ENCODE measurements at places on chromosomes 6 and 20.

DNA sequence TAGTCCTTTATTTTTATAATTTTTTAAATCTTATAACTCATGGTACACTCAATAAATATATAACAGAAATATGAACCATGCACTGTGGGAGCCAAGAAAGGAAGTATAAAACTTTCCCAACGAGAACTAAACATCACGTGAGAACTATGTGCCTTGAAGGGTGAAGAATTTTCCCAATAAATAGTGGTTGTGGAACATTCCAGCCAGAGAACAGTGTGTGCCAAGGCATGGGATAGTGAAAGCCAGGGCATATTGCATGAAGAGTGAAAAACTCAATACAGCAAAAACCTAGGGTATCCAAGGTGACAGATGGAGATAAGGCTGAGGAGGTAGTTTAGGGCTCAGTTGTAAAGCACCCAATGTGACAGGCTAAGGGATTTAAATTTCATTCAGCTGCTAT lies 86.1 kb downstream of the SIM1 start:
- no peak for DNase-seq

- DNase-seq: no peak
Observed at GRCh38 chr6:41439524-41440418, 104.4 kb downstream of the NCR2 start.

DNA sequence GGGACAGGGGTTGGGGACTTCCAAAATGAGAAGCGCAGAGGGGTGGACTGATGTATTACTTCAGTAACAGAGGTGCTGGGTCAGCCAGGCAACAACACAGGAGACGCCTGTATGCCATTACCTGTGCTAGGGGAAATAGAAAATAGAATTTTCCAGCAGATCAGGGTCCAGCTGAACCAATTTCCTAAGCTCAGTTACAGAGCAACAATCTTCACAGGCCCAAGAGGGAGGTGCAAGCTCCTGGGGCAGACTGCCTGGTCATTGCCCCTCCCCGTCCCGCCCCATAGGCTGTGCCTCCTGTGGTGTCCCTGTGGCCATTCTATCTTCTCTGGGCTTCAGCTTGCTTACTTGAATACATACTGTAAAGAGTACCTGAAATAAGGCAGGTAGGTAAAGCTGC lies 3.7 kb downstream of the KCNK5 start:
- no peak for DNase-seq

DNA sequence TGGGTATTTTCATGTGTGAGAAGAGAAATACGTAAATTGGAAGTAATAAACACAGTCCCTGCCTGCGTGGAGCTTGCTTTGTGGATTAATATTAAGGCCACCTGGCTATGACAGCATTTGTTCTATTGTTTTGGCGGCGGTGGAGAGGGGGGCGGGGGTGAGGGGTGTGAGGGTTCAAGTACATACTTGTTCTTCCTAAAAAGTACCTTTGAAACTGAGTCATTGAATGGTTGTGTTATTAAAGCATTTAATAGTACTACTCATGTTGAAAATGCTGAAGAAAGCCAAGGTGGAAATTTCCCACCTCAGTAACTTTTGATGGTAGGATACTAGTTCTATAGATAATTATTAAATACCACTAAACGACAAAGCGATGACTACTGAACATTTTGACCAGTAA lies 95.0 kb downstream of the FOXC1 start:
- no peak for DNase-seq

DNA sequence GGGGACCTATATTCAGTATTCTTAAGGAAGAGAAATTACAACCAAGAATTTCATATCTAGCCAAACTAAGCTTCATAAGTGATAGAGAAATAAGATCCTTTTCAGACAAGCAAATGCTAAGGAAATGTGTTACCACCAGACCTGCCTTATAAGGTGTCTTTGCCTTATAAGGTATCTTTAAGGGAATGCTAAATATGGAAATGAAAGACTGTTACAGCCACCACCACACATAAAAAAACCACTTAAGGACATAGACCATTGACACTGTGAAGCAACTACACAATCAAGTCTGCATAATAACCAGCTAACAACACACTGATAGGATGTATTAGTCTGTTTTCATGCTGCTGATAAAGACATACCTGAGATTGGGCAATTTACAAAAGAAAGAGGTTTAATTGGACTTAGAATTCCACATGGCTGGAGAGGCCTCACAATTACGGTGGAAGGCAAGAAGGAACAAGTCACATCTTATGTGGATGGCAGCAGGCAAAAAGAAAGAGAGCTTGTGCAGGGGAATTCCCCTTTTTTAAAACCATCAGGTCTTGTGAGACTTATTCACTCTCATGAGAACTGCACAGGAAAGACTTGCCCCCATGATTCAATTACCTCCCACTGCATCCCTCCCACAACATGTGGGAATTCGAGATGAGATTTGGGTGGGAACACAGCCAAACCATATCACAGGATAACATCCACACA lies 119.2 kb upstream of the LAMA2 start:
- DNase-seq: no peak

GRCh38 chr20:7137395-7138151 lies 370.1 kb downstream of the BMP2 start:
- DNase-seq: no peak

DNA sequence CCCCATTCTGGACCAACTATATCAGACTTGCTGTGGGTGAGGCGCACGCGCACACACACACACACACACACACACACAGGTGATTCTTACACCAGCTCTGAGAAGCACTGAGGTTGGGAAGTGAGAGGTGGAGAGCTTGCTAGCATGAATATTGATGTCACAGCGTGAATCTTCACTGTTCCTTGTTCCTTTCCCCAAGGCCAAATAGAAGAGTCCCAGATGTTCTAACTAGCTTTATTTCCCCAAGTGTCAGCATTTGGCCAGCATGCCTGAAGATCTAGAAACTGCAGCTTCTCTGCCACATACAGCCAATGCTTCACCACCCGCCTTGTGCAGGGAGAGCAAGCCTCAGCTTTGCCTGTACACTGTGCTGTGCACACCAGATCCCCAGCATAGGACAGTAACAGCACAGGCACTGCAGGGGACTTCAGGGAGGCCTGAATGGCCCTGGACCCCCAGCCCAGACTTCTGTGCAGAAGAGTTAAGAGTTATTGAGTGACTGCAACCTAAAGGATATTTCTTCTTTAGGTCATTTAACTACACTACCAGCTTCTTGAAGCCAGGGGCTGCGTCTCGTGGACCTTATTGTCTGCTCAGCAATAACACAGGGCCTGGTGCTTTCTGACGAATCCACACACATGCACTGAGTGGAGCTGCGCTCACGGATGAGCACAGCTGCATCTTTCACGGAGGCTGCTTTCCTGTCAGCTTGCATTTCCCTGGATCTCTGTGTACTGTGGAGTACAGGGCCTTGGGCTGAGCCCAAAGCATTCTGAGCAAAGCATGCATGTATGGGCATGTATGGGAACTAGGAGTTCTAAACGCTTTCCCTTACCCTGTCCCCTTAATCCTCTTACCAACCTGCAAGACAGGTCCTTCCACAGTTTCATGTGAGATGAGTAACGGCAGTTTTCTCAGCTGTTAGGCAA lies 13.9 kb upstream of the CD93 start:
- DNase-seq: no peak

DNA sequence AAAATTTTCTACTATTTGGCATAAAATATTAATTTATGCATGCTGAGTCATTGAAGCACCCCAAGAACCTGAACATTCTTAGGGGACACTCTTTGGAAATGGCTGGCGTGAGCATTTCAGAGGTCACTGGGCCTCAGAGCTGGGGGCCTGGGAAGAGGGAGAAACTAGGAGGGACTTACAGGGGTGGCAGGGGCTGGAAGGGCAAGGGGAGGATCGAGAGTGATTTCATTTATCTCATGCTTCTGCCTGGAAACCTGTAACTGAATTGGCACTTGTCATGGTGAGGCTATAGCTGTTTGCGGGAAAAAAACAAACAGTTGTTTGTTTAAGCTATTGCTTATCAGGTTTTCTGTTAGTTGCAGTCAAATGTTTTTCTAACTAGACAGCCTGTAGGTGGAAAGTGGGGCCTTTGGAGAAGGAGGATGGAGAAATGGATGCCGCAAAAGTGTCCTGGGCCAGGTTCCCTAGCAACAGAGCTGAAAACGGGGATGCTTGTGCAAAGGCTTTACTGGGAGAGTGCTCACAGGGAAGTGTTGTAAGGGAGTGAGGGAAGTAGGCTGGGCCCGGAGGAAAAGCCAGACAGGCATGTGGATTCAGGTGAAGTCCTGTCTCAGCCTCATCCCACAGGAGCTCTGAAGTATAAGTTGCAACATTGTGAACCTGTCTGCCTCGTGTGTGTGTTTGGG lies 36.4 kb upstream of the KAT14 start:
- no peak for DNase-seq

GRCh38 chr20:17557675-17558006 lies 12.2 kb upstream of the DSTN start:
- no peak for DNase-seq

- DNase-seq: no peak
Observed at GRCh38 chr20:38395165-38395564, 40.0 kb downstream of the SNHG17 start.

Data from NCI-H1930 (cell line).